SJSA1 (cell line): ENCODE measurements at places on chromosomes 1 and 21.

GRCh38 chr1:206915030-206915735, 6.6 kb downstream of the FCMR start:
- no peak overlapping the region for H3K27ac ChIP-seq
- peaks cover under 1% of the 10 kb centered on the region for H3K4me1 ChIP-seq
- H3K36me3 ChIP-seq: no peaks in the 10 kb centered on the region
- H3K4me3 ChIP-seq: no peak overlapping the region
- no peaks in the 10 kb centered on the region for H3K27me3 ChIP-seq
- DNase-seq: no peak

DNA sequence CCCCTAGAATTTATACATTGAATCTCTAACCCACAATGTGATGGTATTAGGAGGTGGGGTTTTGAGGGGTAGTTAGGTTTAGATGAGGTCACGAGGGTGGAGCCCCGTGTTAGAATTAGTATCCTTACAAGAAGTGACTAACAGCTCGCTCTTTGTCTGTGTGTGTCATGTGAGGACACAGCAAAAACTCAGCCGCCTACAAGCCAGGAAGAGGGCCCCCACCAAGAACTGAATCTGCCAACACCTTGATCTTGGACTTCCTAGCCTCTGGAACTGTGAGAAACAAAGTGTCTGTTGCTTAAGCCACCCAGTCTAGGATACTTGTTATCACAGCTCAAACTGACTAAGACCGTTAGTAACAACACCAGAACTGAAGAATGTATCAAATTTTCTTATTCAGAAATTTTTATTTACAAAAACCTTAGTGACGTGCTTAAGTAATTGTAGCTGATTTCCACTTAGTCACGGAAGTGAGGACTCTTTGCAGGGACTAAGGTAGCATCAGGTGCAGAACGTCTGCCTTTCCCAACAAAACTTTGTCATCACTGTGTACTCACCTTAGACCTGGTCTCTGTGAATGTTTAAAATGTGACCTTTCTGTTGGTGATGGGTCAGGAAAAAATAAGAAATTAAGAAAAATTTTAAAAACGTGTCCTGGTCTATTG, 24.5 kb upstream of the LRRC8C start:
- H3K36me3 ChIP-seq: no peaks in the 10 kb centered on the region
- H3K4me1 ChIP-seq: peaks cover 34% of the 10 kb centered on the region
- H3K4me3 ChIP-seq: no peak overlapping the region
- DNase-seq: peak; percentile 16
- H3K27me3 ChIP-seq: no peaks in the 10 kb centered on the region

GRCh38 chr1:9410737-9411297, 118.1 kb downstream of the SPSB1 start:
- H3K36me3 ChIP-seq: no peaks in the 10 kb centered on the region
- peak; percentile 46 for DNase-seq
- H3K27me3 ChIP-seq: no peaks in the 10 kb centered on the region
- H3K27ac ChIP-seq: no peak overlapping the region
- no peak overlapping the region for H3K4me3 ChIP-seq

DNA sequence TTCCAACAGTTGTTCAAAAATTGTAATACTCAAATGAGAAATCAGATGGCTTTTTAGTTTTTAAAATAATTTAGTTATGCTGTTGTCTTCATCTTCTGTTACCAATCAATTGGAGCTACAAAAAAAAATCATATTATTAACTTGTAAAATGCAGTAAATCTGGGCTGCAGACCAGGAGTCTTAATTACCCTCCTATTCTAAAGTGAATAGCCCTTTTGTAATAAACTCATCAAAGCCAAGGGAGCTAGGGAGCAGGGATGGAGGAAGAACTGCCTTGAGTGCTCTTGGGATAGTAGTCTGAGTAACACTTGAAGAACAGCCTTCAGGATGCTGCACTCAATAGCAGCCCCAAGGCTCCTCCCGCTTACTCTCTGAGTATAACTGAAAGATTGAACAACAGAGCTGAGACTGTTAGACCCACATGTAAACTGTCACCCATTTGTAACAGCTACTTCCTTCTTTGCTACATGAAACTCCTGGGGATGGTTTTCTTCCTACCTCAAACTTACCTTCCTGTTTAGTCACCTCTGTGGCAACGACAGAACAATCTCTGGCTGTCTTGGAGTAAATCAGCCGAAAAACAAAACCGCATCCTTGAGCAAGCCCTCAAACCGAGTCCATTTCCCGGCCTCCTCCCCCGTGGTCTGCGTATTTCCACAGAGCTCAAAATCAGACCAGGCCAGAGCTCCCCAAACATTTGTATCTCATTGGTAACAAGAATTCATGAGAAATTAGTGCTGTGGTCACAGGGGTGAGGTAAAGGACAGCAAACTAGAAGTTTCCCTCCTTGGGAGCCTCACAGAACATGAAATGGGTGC, 55.9 kb downstream of the CD58 start:
- H3K4me1 ChIP-seq: peaks cover under 1% of the 10 kb centered on the region; the same call in 1 of the 2 replicates
- H3K27me3 ChIP-seq: no peaks in the 10 kb centered on the region
- no peak for DNase-seq
- H3K36me3 ChIP-seq: 0 out of 2 replicates have a peak, but pooled peaks cover 3% of the 10 kb centered on the region
- no peak overlapping the region for H3K4me3 ChIP-seq
- H3K27ac ChIP-seq: no peak overlapping the region

DNA sequence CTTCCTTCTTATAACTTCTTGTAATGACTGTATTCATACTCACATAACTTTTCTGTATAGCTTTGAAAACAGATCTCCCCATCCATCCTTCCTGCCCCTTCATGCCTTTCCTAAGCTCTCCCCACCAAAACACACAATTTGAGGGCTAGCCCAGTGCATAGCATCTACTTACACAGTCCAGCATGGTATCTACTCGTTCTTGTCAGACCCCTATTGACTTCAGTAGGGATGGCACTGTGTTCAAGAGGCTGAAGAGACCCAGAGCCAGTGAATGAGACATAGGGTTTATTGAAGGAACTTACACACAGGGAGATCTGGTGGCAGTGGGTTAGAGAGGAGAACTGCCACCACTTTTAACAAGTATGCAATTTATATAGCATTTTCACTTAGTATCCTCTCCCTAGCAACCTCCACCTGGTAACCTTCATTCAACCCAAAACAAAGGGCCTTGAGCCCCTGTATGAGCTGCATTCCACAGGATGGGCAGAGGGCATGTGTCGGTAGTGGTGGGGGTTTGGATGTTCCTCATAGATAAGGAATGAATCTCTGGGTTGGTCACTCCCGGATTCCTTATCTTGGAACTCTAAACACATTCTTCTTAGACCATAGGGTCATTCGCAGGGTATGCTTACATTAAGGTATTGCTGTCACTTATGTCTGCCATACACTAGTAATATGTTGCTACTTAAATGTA, 64.9 kb upstream of the GNG12 start:
- no peak overlapping the region for H3K4me3 ChIP-seq
- H3K36me3 ChIP-seq: no peaks in the 10 kb centered on the region
- peaks cover 15% of the 10 kb centered on the region for H3K4me1 ChIP-seq
- H3K27ac ChIP-seq: no peak overlapping the region

DNA sequence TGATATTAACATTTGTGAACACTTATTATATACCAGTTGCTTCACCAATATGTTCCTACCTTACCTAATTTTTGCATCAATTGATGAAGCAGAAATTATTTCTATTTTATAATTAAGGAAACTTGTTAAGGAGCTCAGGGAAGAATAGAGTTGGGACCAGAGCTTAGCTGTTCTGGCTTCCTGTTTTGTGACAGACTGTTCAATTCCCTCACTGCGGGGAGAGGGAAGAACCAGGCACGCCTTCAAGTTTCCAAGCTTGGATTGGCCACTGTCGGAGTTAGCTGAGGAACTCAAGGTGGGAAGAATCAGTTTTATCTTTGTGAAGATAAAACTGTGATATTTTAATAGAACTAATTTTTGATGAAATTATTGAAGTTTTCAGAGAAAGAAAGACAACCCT, 142.3 kb upstream of the LMO4 start:
- H3K36me3 ChIP-seq: no peaks in the 10 kb centered on the region
- H3K27ac ChIP-seq: no peak overlapping the region
- H3K4me1 ChIP-seq: no peaks in the 10 kb centered on the region
- no peak for DNase-seq
- no peaks in the 10 kb centered on the region for H3K27me3 ChIP-seq

- no peaks in the 10 kb centered on the region for H3K27me3 ChIP-seq
- peak overlapping the region; percentile 31; the same call in 1 of the 2 replicates for H3K27ac ChIP-seq
- H3K36me3 ChIP-seq: peaks cover 8% of the 10 kb centered on the region; the same call in 1 of the 2 replicates
- H3K4me1 ChIP-seq: peaks cover 7% of the 10 kb centered on the region; the same call in 1 of the 2 replicates
- no peak for DNase-seq
- H3K4me3 ChIP-seq: peak overlapping the region; percentile 88
Measured at GRCh38 chr1:52725903-52726264, 369 bp upstream of the ZYG11B start.

DNA sequence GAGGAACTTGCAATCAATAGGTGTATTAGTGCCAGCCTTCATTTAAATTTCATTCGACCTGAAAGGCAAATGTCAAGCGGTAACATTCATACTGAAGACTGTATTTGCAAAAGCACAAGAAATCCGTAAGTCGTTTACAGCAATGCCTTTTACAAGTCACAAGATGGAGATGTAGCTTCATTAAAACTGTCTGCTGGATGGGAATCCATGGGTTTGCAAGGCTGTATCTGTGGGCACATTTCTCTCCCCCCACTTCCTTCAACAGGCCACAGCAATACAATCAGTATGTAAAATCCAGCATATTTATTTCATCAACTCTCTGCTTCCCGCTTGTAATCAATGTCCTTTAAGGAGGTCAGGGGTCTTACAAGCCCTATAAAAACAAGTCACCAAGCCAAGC, 147.1 kb downstream of the SLC45A1 start:
- H3K27ac ChIP-seq: no peak overlapping the region
- H3K27me3 ChIP-seq: no peaks in the 10 kb centered on the region
- DNase-seq: no peak
- peaks cover 27% of the 10 kb centered on the region for H3K4me1 ChIP-seq
- H3K4me3 ChIP-seq: no peak overlapping the region
- no peaks in the 10 kb centered on the region for H3K36me3 ChIP-seq

DNA sequence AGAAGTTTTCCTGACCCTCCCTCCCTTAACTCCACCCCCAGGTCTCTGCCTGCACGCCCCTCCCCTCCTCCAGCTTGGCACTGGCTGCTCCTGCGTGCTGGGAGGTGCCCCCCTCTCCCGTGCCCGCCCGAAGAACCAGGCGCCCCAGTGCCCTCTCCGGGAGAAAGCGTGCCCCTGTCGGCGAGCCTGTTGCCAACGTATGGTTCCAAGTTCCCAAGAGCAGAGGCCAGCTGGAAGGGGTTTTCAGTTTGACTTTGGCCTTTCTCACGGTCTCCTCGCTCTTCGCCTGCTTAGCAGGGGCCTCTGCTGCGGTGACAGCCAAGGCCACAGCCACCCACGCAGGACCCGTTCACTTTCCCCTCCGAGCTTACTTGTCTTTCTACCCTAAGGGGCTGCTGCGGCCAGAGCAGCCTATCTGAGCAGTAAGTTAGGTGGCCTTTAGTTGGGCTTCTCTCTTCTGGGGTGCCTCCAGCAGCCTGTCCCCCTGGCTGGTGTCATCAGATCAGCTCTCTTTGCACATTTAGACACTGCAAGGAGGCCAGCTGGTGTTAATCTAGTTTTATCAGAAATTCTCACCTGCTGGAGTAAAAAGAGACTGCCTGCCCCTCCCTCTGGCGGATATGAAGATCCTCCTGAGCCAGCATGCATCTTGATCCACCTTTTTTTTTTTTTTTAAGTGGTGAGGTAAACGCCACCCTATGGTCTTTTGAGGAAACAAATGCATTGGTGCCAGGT, 1.5 kb downstream of the STUM start:
- H3K36me3 ChIP-seq: no peaks in the 10 kb centered on the region
- no peak overlapping the region for H3K27ac ChIP-seq
- no peak for DNase-seq
- no peak overlapping the region for H3K4me3 ChIP-seq
- peaks cover 18% of the 10 kb centered on the region for H3K4me1 ChIP-seq

GRCh38 chr1:63928186-63929105, 154.6 kb downstream of the ROR1 start:
- no peak overlapping the region for H3K4me3 ChIP-seq
- H3K27me3 ChIP-seq: no peaks in the 10 kb centered on the region
- no peak for DNase-seq
- H3K27ac ChIP-seq: no peak overlapping the region

GRCh38 chr1:206878456-206878855, 13.0 kb downstream of the IL20 start:
- no peaks in the 10 kb centered on the region for H3K27me3 ChIP-seq
- no peaks in the 10 kb centered on the region for H3K36me3 ChIP-seq
- H3K27ac ChIP-seq: no peak overlapping the region
- no peaks in the 10 kb centered on the region for H3K4me1 ChIP-seq
